ENCODE measurements at places on chromosomes 12 and 14. TPM values are rescaled to one million over a fixed set of nuclear protein-coding genes. Genes with fewer than 3 reads are reported as not detected.

Gene ABHD12B
- 2.7 TPM for total RNA-seq

Gene CFAP251
- 0.80 TPM for total RNA-seq

Gene MARCHF9
- 2.3 TPM for total RNA-seq

Gene TAS2R7
- total RNA-seq: not detected

Gene AKAP3
- 1.8 TPM for total RNA-seq

Gene SLC5A8
- not detected for total RNA-seq

Gene PTPRB
- total RNA-seq: 162 TPM

Gene FGD6
- 35.4 TPM for total RNA-seq

Gene ST8SIA1
- total RNA-seq: 0.77 TPM

Gene PIP4P1
- 36.8 TPM for total RNA-seq

Gene RFLNA
- total RNA-seq: 13.3 TPM

DNA sequence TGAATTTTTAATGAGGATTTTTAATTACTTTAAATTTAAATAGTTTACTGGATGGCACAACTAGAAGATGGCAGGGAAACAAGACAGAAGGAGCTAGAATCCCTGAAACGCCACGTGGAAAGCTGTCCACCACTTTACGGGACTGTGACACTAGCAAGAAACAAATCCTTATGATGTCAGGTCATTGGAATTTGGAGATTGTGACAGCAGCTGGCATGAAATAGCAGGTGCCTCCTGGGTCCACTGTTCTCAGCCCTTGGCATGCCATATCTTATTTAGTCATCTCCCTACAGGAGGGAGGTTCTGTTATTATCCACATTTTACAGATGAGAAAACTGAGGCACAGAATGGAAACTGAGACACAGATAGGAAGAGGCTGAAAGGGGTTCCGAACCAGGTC lies 113.8 kb downstream of the BCL11B start:
- peaks cover 3% of the 10 kb centered on the region for H3K4me1 ChIP-seq
- H3K4me3 ChIP-seq: no peak overlapping the region
- no peak overlapping the region for H3K27ac ChIP-seq
- no peak for DNase-seq
- no peaks in the 10 kb centered on the region for H3K27me3 ChIP-seq

DNA sequence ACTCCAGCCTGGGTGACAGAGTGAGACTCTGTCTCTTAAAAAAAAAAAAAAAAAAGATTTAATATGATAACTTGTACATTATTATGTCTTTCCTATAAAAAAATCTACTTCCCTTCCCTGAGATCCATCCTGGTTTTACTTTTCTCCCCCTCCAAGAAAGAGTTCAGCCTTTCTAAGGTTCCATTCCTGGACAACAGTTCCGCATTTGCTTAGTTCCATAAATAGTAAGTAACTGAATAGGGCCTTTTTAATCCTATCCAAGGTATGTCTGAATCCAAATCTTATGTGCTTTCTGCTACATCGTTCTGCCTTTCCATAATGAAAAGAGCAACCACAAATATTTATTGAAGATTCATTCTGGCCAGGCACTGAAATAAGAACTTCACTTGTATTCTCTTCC lies 187.8 kb downstream of the DACT1 start:
- no peaks in the 10 kb centered on the region for H3K36me3 ChIP-seq
- H3K4me1 ChIP-seq: no peaks in the 10 kb centered on the region
- H3K27ac ChIP-seq: no peak overlapping the region
- no peaks in the 10 kb centered on the region for H3K27me3 ChIP-seq
- no peak for DNase-seq
- H3K4me3 ChIP-seq: no peak overlapping the region

GRCh38 chr14:69924201-69924600 lies 45.0 kb downstream of the SMOC1 start:
- no peaks in the 10 kb centered on the region for H3K36me3 ChIP-seq
- H3K27ac ChIP-seq: no peak overlapping the region
- no peak overlapping the region for H3K4me3 ChIP-seq
- H3K27me3 ChIP-seq: peaks cover 3% of the 10 kb centered on the region

GRCh38 chr14:23301969-23302289 lies 730 bp downstream of the PPP1R3E start:
- DNase-seq: no peak
- H3K4me1 ChIP-seq: peaks cover 26% of the 10 kb centered on the region
- peaks cover 14% of the 10 kb centered on the region for H3K27me3 ChIP-seq
- H3K4me3 ChIP-seq: peak overlapping the region; percentile 85
- H3K36me3 ChIP-seq: peaks cover 9% of the 10 kb centered on the region
- H3K27ac ChIP-seq: no peak overlapping the region

GRCh38 chr12:5268424-5269210 lies 163.3 kb upstream of the NTF3 start:
- DNase-seq: no peak
- no peak overlapping the region for H3K4me3 ChIP-seq
- H3K27ac ChIP-seq: no peak overlapping the region

DNA sequence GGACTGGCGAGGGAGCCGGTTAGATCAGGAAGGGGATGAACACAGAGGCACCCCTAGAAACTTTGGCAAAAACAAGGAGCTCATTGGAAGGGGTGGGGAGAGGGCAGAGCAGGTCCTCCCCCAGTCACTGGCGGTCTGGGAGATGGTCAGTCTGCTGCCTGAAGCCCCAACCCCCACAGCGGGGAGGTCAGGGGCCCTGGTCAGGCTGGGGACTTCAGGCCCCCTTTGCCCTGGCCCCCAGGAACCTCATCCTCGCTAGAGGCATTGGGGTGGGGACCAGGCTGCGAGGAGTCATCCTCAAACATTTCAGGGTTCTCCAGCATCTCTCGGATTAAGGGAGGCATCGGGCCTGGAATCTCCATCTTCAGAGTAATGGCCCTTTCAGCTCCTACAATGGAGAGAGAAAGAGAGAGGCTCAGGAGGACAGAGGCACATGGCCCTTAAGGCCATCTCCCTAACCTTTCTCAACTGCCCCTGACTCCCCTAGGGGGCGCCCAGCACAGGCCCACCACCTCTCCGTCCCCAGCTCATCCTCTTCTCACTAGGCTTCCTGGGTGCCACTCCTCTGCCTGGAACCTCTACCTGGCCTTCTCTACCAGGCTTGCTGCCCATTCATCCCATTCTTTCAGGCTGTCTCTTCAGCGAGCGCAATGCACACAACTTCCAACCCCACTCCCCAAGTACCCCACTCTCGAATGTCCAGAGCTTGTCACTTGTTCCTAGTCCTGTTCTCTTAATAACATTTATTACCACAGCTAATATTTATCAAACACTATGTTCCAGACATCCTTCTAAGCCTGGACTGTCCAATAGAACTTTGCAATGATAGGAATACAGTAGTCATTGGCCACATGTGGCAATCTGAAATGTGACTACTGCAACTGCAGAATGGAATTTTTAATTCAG lies 4.7 kb upstream of the ITGB7 start:
- DNase-seq: no peak
- peak overlapping the region; percentile 4 for H3K27ac ChIP-seq
- H3K4me1 ChIP-seq: peaks cover 36% of the 10 kb centered on the region
- peak overlapping the region; percentile 7 for H3K4me3 ChIP-seq
- H3K36me3 ChIP-seq: peaks cover 4% of the 10 kb centered on the region

GRCh38 chr14:62682208-62682607 lies 363.1 kb downstream of the KCNH5 start:
- no peaks in the 10 kb centered on the region for H3K27me3 ChIP-seq
- no peaks in the 10 kb centered on the region for H3K4me1 ChIP-seq
- no peak for DNase-seq

- no peak for DNase-seq
- no peaks in the 10 kb centered on the region for H3K4me1 ChIP-seq
- H3K36me3 ChIP-seq: no peaks in the 10 kb centered on the region
- H3K27me3 ChIP-seq: no peaks in the 10 kb centered on the region
Observed at GRCh38 chr14:83255015-83255726, 1721.5 kb upstream of the SEL1L start.

GRCh38 chr12:9587987-9588600 lies 19.6 kb downstream of the KLRB1 start:
- H3K27me3 ChIP-seq: no peaks in the 10 kb centered on the region
- no peaks in the 10 kb centered on the region for H3K36me3 ChIP-seq
- no peak overlapping the region for H3K4me3 ChIP-seq
- no peak for DNase-seq

DNA sequence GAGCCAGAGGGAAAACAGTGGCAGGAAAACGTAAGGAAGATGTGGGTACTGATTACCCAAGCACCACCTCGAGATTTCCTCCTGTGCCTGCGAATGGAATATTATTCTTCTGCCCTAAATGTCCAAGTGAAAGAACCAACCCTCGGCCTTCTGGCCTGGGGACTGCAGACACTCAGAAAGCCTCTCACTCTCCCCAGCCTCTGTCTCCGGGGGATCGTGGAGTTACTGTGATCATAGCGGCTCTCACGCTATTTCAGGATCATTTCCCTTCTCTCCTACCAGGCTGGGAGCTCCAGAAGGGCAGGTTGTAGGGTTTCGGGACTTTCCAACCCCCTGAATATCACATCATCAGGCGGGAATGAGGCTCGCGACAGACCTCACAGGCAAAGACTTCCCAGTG lies 68.9 kb downstream of the KDM2B start:
- no peak overlapping the region for H3K27ac ChIP-seq
- no peak overlapping the region for H3K4me3 ChIP-seq
- H3K36me3 ChIP-seq: peaks cover 10% of the 10 kb centered on the region
- DNase-seq: no peak
- H3K27me3 ChIP-seq: peaks cover 7% of the 10 kb centered on the region

DNA sequence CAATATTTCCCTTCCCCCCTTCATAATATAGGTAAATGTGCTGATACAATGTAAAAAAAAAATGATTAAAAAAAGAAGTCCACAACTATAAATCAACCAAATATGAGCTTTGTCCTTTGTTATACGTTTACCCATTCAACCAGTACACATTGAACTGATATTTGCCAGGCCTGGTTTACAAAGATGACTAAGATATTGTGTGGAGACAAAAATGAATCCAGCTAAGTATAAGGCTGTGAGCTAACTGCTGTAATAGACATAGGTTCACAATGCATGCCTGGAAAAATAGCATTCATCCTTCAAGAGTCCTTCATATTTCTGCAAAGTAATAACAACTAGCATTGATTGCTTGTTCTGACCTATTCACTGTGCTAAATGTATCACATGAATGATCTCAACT lies 6.9 kb downstream of the C12orf56 start:
- no peaks in the 10 kb centered on the region for H3K36me3 ChIP-seq
- H3K27ac ChIP-seq: no peak overlapping the region
- H3K27me3 ChIP-seq: no peaks in the 10 kb centered on the region

GRCh38 chr12:107492393-107493134 lies 193.0 kb upstream of the PWP1 start:
- H3K4me3 ChIP-seq: no peak overlapping the region
- H3K4me1 ChIP-seq: peaks cover 8% of the 10 kb centered on the region
- peaks cover 6% of the 10 kb centered on the region for H3K27me3 ChIP-seq
- no peak overlapping the region for H3K27ac ChIP-seq
- DNase-seq: no peak
- no peaks in the 10 kb centered on the region for H3K36me3 ChIP-seq

DNA sequence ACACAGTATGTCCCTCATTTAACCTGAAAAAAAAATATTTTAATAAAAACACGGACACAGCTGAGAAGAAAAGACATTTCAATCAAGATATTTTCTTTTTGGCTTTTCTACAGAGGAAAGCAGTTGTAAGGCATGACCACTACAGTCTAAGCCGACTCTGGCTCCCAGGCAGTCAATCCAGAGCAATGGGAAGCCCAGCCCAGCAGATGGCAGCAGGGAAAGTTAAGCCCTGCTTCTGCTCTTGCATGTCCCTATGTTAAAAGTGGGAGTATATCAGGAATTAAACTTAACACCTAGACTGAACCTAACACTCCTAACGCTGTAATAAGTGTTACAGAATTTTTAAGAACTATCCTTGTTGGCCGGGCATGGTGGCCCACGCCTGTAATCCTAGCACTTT lies 19.5 kb upstream of the HAL start:
- peaks cover 10% of the 10 kb centered on the region for H3K36me3 ChIP-seq
- H3K27me3 ChIP-seq: peaks cover 3% of the 10 kb centered on the region
- peak; percentile 45 for DNase-seq
- no peak overlapping the region for H3K27ac ChIP-seq
- H3K4me3 ChIP-seq: no peak overlapping the region
- H3K4me1 ChIP-seq: no peaks in the 10 kb centered on the region

- H3K4me3 ChIP-seq: peak overlapping the region; percentile 14
- H3K27me3 ChIP-seq: peaks cover 21% of the 10 kb centered on the region
- H3K36me3 ChIP-seq: peaks cover 14% of the 10 kb centered on the region
- H3K27ac ChIP-seq: no peak overlapping the region
- H3K4me1 ChIP-seq: peaks cover 19% of the 10 kb centered on the region
Observed at GRCh38 chr12:53505086-53505485, 2.2 kb downstream of the NPFF start.

DNA sequence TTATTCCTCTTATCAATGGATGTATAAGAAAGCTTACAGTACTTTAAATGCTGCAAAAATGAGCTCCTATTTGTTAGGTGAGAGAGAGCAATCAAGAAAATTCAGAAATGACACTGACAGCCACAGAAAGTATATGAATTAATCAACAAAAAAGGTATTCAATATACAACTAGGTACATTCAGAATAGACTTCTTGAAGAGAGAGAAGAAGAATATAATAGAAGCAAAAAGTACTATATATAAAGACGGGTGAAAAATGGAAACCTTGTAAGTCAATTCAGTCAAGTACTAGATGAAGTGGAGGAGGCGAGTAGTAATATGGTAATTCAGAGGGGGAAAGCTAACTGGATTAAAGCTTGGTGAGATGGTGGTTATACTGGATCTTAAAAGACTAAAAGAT lies 74.3 kb downstream of the HEATR5A start:
- no peaks in the 10 kb centered on the region for H3K27me3 ChIP-seq
- DNase-seq: no peak
- peaks cover 19% of the 10 kb centered on the region for H3K36me3 ChIP-seq
- no peaks in the 10 kb centered on the region for H3K4me1 ChIP-seq
- H3K27ac ChIP-seq: no peak overlapping the region

DNA sequence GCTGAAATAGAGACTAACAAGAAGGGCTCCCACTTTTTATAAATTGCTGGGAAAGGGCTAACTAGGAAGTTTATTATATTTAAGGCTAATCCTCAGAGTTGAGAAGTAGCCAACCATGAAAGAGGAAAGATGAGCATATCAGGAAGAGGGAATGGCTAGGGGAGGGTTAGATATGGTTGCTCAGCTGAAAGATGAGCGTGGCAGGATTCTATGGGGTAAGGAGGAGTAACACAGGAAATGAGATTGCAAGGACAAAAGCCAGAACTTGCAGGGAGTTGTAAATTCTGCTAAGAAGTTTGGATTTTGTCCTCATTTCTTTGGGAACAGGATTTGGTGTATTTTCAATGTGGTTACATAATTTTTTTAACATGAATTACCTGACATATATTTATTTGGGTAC lies 127.4 kb upstream of the ATP2B1 start:
- peaks cover 4% of the 10 kb centered on the region for H3K4me1 ChIP-seq
- no peak overlapping the region for H3K27ac ChIP-seq
- H3K27me3 ChIP-seq: no peaks in the 10 kb centered on the region
- H3K36me3 ChIP-seq: no peaks in the 10 kb centered on the region

- H3K27ac ChIP-seq: no peak overlapping the region
- DNase-seq: no peak
- H3K36me3 ChIP-seq: peaks cover 7% of the 10 kb centered on the region
- peaks cover 30% of the 10 kb centered on the region for H3K27me3 ChIP-seq
- no peak overlapping the region for H3K4me3 ChIP-seq
Observed at GRCh38 chr14:74245292-74245691, 6.0 kb downstream of the VSX2 start.

- H3K27ac ChIP-seq: no peak overlapping the region
- no peak for DNase-seq
- H3K27me3 ChIP-seq: no peaks in the 10 kb centered on the region
Observed at GRCh38 chr12:1102115-1102514, 111.1 kb downstream of the ERC1 start.

GRCh38 chr12:46509135-46509534 lies 136.6 kb upstream of the SLC38A2 start:
- H3K27me3 ChIP-seq: peaks cover 3% of the 10 kb centered on the region
- no peaks in the 10 kb centered on the region for H3K4me1 ChIP-seq
- H3K4me3 ChIP-seq: no peak overlapping the region
- peaks cover 23% of the 10 kb centered on the region for H3K36me3 ChIP-seq
- no peak overlapping the region for H3K27ac ChIP-seq
- DNase-seq: no peak
